COR-L47 (cell line): ENCODE measurements at places on chromosomes 1 and 21.

- no peak for DNase-seq
These were observed 21.6 kb downstream of the RPS27 start for GRCh38 chr1:154012129-154012528.

DNA sequence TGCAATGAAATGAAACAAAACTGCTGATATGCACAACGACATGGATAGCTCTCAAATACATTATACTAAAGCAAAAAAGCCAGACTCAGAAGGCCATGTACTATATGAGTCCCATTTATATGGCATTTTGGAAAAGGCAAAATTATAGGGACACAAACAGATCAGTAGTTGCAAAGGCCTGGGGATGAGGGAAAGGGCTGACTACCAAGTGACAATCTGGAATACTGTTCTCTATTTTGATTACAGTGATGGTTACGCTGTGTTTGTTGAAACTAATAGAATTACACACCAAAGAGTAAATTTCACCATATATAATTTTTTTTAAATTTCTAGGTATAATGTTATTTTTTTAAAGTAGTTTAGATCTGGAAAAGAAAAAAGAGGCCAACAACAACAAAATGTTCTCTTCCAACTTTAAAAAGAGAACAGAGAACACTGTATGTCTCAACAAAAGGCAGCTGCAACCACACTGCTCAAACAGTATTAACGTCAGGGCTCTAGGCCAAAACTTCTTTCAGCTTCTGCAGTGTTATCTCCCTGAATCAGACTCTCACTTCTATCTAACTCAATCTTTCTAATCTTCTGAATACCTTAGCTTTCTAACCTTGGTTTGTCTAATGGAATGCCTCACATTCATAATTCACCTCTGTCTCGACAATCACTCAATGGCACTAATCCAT is 75.8 kb downstream of the FOXJ3 start:
- DNase-seq, result no peak

- no peak for DNase-seq
These were observed 115.7 kb upstream of the IPO9 start for GRCh38 chr1:201713086-201713810.

- DNase-seq, result peak; percentile 37
These were observed 1.0 kb downstream of the ST6GALNAC5 start for GRCh38 chr1:76868154-76868882.

DNA sequence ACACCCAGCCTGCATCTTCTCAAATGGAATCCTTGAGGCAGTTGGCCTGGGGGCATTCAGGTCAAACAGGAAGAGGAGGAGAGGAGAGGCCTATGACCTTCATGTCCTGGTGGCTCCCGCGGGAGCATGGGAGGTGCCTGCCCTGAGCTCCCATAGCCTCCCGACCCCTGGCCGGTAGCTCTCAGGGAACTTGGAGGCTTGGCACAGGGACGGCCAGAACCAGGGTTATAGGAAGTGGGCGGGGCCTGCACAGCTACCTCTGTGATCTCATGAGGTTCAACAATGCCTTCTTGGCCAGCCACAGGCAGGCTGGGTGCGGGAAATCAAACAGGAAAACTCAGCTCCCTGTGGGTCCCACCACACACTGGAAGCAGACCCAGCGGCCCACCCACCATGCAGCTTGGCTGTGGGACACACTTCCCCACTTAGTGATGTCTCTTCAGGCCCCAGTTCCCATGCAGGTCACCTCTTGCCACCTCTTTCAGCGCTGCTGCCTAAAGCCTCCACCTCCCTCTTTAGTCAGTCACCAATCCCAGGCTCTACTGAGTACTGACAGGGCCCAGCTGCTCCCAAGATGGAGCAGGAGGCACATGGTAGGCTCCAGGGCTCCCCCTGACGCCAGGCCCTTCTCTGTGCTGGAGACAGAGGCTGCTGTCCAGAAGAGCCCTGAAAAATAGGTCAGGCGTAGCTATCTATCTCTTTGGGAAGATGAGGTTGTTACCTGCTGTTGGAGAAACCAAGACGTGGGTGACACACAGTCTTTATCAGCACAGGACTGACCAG is at the start of gene SLFNL1:
Gene SLFNL1, minus strand, starts transcription at position 200 of the 783 bp plus-strand sequence. CDS start 1,065 bp downstream, outside the sequence.
- no peak for DNase-seq

- no peak for DNase-seq
These were observed 16.1 kb upstream of the LDLRAP1 start for GRCh38 chr1:25527226-25527846.

GRCh38 chr1:62407398-62408009 is 29.3 kb upstream of the USP1 start:
- DNase-seq, result peak; percentile 37

- DNase-seq, result no peak
These were observed 7.0 kb upstream of the POU3F1 start for GRCh38 chr1:38053416-38054091.

GRCh38 chr1:202158810-202159533 is 1.4 kb downstream of the PTPN7 start:
- DNase-seq, result no peak

- DNase-seq, result no peak
These were observed 19.4 kb downstream of the KRTAP10-1 start for GRCh38 chr21:44520326-44521300.

GRCh38 chr1:62241371-62242131 is 46.9 kb downstream of the L1TD1 start:
- no peak for DNase-seq

- no peak for DNase-seq
These were observed 63.5 kb upstream of the EDN2 start for GRCh38 chr1:41547781-41548560.

DNA sequence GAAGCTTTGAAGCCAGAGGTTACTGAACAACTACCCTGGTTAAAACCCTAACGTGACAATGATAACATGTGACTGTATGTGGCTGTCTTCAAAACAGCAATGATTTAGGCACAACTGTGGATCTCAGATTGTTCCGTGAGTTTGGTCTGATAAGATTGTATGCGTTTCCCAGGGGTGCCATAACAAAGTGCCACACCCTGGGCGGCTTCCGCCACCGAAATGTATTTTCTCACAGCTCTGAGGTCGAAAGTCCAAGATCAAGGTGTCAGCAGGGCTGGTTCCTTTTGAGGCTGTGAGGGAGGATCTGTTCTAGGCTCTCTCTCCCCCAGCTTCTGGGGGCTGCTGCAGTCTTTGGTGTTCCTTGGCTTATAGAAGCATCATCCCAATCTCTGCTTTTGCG is 29.5 kb upstream of the ERG start:
- no peak for DNase-seq

GRCh38 chr21:40631211-40631610 is 215.7 kb downstream of the DSCAM start:
- no peak for DNase-seq

DNA sequence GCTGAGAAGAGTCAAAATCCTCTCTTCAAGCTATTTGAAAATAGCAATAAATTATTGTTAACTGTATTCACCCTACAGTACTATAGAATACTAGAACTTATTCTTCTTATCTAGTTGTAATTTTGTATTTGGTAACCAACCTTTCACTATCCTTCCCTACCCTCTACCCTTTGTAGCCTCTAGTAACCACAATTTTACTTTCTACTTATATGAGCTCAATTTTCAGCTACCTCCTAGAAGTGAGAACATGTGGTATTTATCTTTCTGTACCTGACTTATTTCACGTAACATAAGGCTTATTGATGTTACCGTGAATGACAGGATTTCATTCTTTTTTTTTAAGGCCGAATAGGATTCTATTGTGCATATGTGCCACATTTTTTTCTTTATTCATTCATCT is 30.0 kb downstream of the ZC3H11B start:
- no peak for DNase-seq

GRCh38 chr1:51877434-51878307 is 856 bp downstream of the NRDC start:
- DNase-seq, result peak; percentile 24

GRCh38 chr1:94688646-94689045 is 131.5 kb upstream of the SLC44A3 start:
- DNase-seq, result peak; percentile 73

DNA sequence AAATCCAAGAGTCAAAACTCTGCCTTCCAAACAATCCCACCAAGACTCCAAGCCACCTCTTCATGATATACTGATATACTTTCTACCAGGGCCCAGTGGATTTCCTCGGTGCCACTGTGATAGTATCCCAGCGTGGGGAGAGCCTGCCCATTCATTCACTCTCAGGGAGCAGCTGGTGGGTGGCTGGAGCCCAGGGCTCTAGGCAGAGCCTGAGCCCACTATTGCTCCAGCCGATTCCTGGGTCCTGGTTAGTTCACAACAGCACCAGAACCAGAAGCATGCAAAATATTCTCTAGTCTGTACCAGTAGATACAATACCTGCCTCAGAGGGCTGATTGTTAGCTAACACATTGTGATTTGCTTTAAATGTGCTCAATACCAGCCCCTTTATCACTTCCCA is 831 bp downstream of the CSRP1 start:
- no peak for DNase-seq

DNA sequence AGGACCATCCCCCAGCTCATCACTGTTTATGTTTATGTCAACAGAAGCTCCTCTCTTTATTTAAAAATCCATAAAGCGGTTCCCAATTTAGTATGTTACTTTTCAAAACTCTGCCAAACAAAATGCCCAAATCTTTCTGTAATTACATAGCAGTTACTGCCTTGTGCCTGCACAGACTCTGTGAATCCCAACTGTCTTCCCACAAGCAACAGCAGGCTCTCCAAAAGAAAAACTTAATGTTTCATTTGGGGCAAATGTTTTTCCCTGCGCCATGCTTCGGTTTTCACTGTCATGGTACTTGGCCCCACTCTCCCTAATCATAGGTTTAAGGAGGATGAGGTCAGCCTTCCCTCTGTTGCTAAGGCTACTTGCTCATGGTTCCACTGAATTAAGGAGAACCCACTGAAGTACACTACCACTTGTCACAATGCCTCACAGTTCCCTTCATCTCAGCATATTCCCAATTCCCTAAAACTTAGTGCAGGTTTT is 4.6 kb downstream of the COLGALT2 start:
- no peak for DNase-seq

DNA sequence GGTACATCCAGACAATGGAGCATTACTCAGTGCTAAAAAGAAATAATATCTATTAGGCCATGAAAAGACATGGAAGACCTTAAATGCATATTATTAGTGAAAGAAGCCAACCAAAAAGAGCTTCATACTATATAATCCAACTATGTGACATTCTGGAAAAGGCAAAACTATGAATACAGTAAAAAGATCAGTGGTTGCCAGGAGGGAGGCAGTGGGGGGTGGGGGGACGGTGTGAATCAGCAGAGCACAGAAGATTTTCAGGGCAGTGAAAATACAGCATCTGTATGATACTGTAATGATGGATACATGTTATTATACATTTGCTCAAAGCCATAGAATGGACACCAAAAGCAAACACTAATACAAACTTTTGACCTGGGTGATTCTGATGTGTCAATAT is 339.4 kb upstream of the SNX7 start:
- DNase-seq, result no peak

- peak; percentile 15 for DNase-seq
These were observed 1.1 kb downstream of the UBE2J2 start for GRCh38 chr1:1272341-1273208.

DNA sequence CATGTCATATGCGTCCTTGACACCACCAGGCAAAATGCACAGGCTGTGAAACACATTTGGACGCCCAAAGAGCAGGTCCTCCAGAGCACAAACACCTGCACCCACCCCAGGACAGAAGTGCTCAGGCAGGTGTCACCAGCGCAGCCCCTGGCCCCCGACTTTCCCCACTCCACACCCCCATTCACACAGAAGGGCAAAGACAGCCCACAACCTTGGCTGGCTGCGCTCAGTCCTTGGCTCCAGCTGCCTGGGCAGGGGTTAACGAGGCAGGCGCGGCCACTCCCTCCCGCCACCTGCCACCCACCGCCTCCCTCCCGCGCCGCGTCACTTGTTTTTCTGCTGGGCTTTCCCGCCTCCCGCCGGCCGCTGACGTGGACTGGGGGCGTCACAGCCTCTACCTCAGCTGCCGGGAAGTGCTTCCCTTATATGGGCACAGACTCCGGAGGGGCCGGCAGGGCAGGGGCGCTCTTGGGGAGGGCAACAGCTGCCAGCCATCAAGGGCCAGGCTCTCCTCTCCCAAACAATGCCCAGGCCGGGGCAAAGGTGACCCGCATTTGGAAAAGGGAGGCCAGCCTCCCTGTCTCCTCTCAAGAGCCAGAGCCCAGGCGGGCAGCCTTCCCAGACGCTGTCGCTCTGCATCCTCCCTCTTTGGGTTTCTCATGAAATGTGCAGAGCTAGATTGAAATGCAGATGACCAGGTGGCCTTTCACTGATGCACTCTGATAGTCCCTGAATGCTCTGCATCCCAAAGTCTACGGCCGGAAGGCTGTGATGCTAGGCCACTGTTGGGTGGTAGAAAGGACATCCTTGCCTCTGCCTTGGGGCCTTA is 14.8 kb upstream of the BTG2 start:
- DNase-seq, result peak; percentile 92
